ENCODE measurements at places on chromosomes 1 and 21.

DNA sequence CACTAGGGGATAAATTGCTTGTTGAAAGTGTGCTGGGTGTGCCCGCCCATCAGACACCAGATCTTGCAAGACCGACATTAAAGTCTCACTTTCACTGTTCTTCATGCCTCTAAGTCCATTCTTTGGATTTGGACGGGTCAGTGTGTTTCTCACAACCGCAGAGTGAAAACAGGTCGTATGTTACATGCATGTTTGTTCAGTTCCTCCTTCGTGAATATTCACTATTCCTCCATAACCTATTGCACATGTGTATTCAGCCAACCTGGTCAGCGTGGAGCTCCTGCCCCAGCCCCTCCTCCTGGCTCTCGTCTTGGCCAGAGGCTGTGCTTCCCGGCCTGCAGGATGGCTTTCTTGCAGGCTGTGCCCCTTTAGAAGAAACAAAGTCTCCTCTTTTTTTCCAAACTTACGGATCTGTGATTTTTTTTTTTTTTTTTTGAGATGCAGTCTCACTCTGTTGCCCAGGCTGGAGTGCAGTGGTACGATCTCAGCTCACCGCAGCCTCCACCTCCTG, 2.2 kb upstream of the KRTAP10-6 start:
- no peak for DNase-seq

DNA sequence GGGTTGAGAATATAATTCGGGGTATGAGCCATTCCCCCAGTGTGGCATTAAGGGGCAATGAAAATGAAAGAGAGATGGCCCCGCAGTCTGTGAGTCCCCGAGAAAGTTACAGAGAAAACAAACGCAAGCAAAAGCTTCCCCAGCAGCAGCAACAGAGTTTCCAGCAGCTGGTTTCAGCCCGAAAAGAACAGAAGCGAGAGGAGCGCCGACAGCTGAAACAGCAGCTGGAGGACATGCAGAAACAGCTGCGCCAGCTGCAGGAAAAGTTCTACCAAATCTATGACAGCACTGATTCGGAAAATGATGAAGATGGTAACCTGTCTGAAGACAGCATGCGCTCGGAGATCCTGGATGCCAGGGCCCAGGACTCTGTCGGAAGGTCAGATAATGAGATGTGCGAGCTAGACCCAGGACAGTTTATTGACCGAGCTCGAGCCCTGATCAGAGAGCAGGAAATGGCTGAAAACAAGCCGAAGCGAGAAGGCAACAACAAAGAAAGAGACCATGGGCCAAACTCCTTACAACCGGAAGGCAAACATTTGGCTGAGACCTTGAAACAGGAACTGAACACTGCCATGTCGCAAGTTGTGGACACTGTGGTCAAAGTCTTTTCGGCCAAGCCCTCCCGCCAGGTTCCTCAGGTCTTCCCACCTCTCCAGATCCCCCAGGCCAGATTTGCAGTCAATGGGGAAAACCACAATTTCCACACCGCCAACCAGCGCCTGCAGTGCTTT, 9.4 kb downstream of the PROX1 start:
- no peak for DNase-seq

- DNase-seq: peak; percentile 27
Measured at GRCh38 chr1:204706838-204707509, 21.4 kb upstream of the LRRN2 start.

GRCh38 chr1:228400237-228400651, 6.4 kb downstream of the TRIM11 start:
- peak; percentile 80 for DNase-seq

DNA sequence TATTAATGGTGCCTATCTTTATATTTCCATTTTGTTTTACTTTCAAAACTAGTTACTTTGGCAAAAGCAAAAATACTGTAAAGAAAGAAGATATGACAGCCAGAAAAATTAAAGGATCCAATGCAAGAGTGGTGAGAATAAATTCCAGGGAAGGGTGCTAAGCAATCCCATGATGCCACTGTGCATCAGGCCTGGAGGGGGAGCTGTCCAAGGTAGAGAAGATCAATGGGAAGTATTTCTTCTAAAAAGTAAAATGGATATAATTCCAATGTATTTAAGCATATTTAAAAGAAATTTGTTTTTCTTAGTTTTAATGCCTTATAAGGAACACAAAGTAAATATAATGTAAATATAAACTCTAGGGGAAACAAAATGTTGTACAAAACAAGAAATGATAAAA, 1382.2 kb upstream of the B3GALT2 start:
- DNase-seq: no peak

DNA sequence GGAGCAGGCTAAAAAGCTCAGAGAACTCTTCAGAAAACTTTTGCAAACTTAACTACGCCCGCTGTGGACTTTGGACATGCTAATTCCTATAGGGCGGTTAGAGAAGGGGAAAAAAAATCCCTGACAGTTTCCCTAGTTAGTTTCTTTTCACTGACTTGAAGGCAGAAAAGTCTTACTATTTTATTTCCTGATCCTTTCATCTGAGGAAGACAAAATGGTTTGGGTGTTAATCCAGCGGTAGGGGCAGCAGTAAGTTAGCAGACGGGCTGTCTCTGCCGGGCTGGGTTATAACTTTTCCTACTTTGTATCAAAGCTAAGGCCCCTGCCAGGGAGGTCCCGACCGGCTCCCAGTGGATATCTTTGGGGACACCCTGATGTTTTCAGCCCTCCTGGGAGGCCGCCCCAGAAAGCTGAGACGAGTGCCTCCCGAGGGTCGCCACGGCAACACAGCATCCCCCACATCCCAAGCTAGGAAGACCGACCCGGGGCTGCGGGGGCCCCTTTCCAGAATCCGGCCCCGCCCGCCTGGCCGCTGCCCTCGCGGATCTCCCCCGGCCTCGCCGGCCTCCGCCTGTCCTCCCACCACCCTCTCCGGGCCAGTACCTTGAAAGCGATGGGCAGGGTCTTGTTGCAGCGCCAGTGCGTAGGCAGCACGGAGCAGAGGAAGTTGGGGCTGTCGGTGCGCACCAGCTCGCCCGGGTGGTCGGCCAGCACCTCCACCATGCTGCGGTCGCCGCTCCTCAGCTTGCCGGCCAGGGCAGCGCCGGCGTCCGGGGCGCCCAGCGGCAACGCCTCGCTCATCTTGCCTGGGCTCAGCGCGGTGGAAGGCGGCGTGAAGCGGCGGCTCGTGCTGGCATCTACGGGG, 162.6 kb downstream of the RUNX1 start:
- peak; percentile 77 for DNase-seq

GRCh38 chr1:119808491-119808890, 2.8 kb downstream of the REG4 start:
- peak; percentile 45 for DNase-seq

GRCh38 chr1:18047122-18047521, 60.5 kb upstream of the IGSF21 start:
- no peak for DNase-seq

DNA sequence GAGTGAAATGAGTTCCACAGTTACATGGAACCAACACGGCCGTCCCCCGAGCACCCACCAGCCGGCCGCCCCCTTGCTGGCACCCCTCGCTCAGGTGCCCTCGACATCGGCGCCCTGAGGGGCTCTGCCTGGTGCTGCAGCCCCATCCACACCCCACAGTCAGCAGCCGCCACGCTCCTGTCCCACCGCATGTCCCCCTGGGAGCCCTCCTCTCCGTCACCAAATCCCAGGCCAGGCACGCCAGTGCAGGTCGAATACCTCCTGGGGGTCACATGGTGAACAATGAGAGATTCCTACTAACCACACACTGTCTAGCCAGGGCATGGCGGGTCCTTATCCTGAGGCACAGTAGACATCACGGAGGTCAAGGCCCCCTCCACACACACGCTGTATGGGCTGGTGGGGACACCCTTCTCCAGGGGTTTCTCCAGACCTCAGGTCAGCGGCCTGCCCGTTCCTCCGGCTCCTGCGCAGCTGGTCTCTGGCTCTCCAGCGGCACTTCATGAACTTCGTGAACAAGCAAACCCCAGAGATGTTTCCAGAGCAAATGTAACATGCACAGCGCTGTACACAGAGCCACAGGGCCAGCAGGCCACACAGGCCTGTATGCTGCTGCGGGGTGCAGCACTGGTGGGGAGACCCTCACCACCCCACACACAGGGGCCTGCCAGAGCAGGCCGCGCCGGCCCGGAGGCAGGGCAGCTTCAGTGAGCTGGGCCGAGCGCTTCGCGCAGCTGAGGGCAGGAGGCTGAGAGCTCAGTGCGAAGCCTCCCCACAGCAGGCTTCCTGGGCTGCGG, 21.8 kb downstream of the POFUT2 start:
- peak; percentile 69 for DNase-seq

- DNase-seq: no peak
Measured at GRCh38 chr1:89975540-89976125, 19.3 kb upstream of the ZNF326 start.

- DNase-seq: no peak
Measured at GRCh38 chr1:106698660-106699059, 357.8 kb upstream of the PRMT6 start.

DNA sequence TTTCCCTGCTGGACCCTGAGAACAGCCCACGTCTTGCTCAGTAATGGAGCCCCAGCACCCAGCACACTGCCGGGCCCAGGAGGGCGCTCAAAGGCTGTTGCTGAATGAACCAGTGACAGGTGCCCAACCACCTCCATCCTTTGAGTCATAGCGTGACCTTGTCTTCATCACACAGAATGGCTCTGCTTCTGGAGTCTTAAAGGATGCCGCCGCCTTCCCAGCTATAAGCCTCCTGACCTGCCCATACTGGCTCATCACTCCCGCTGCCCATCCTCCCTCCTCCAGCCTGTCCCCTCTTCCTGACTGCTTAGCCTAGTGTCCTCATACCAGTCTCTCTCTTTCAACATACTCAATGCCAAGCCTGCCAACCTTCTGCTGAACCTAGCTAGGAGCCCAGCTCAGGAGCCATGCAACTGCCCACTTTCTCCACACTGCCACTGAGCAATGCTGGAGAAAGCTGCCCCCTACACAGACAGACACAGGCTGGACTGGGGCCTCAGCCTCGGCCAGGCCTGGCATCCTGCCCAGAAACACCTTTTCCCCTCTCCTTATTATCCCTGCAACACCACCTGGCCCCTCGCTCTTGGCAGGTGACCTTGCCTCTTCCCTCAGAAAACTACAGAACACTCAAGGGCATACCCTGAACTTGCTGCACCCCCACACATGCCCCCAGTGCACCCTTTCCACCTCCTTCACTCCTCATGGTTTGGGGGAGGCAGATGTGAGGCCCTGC, 14.1 kb downstream of the TTC39A start:
- DNase-seq: no peak

GRCh38 chr21:45818904-45819285, 162.7 kb upstream of the COL6A1 start:
- DNase-seq: peak; percentile 92

GRCh38 chr1:215710036-215710898, 143.2 kb downstream of the KCTD3 start:
- DNase-seq: no peak

Measured in osteoblast (primary cell).